ENCODE measurements at places on chromosomes 12 and 14.

DNA sequence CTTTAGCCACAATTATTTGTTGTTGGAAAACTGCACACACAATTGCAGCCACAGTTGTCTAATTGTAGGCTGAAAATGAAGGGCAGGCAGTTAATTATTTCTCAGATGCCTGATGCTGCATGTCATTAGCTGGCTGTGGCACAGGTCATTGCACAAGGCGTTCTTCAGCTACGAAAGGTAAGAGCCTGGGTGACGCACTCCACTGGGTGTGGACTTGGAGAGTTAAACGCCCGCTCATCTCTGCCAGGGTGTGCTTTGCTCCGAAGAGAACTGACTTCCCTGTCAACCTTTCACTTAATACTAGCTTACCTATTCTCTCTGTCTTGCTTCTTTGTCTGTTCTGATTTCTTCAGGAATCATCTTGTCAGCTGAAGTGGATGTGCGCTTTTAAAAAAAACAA is 91.4 kb upstream of the CPM start:
- DNase-seq = no peak

- no peak for DNase-seq
Observed at GRCh38 chr12:99824900-99825542, 159.7 kb downstream of the ANKS1B start.

DNA sequence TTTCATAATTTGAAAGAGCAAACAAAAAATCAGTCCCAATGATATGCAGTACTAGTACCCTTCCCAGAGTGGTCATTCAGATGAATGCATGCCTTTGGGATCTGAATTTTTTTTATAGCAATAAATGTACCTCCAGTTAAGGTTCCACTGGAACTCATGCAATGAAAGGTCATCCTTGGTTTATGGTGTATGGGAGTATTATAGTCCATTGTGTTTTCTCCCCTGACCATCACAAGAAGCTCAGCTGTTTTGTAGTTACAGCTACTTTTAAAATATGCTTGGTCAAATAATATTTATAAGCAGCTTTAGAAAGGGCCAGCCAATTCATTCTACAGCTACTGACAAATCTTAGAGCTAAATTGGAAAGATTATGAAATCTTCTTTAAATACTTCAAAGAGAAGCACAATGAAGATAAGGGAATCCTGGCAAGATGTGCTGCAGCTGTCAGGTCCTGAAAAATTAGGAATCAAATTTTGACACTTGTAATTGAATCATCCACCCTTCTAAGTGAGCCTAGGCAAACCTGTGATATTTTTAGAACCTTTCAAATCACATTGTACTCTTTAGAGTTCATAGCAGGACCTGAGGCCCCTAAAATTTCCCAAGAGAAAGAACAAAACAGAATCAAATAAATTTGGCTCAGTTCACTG is 46.5 kb downstream of the IFT81 start:
- no peak for DNase-seq

DNA sequence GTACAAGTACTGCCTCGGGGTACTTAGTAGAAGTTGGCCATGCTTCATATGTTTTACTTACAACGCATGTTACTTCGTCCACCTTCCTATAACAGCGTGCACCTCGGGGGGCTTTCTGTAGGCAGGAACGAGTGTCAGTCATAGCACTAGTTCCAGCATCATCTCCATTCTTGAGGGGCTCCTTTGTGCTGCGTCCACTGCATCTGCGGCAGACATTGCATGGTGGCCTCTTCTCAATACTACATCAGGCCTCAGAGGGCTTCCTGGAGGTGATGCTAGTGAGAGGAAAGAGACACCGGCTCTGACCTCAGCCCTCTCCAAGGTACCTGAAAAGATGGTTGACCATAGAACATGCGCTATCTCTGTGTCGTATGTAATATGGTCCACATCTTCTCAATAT is 121.2 kb upstream of the RTL1 start:
- no peak for DNase-seq

DNA sequence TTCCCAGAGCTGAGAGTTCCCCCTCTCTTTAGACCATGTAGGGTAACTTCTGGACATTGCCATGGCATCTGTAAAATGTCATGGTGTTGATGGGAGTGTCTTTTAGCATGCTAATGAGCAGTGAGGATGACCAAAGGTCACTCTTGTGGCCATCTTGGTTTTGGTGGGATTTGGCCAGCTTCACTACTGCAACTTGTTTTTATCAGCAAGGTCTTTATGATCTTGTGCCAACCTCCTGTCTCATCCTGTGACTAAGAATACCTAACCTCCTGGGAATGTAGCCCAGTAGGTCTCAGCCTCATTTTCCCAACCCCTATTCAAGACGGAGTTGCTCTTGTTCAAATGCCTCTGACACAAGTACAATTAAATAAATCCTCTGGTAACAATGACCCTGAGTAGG is 244.4 kb downstream of the NEDD1 start:
- no peak for DNase-seq

- no peak for DNase-seq
Observed at GRCh38 chr12:80598004-80598606, 109.3 kb upstream of the MYF6 start.

DNA sequence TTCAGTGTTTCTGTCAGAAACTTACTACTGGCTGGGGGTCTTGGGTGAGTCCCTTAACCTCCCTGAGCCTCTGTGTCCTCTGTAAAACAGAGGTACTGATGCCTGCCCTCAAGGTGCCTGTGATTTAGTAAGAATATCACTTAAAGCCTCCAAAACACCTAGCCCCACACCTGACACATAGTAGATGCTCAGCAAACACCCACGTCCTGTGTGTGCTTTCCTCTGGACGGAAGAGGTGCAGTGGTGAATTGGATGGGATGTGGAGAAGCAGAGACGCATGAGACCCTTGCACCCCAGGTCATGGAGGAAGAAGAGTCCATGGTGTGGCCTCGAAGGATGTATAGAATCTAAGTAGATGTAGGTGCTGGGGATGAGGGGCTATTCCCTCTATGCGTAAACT is 110.6 kb downstream of the LGMN start:
- DNase-seq = no peak

GRCh38 chr12:66354291-66354690 is 52.0 kb downstream of the HELB start:
- no peak for DNase-seq

DNA sequence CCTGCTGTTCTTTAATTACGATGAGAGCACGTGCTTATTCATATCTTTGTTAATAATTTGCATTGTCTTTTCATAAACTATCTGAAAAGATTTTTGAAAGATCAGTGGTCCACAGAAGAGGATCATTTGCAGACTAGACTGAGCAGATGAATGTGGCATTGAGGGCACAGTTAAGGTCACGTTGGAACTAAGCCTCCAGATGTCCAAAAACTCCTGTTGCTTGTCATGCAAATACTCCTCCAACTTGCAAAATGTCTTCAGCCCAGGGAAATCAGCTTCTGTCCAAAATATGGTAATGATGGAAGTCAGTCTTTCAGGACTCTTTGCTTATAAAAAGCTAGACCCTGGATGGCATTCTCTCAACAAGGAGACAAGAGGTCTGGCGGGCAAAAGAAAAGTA is 201.6 kb upstream of the TMEM260 start:
- DNase-seq = no peak

DNA sequence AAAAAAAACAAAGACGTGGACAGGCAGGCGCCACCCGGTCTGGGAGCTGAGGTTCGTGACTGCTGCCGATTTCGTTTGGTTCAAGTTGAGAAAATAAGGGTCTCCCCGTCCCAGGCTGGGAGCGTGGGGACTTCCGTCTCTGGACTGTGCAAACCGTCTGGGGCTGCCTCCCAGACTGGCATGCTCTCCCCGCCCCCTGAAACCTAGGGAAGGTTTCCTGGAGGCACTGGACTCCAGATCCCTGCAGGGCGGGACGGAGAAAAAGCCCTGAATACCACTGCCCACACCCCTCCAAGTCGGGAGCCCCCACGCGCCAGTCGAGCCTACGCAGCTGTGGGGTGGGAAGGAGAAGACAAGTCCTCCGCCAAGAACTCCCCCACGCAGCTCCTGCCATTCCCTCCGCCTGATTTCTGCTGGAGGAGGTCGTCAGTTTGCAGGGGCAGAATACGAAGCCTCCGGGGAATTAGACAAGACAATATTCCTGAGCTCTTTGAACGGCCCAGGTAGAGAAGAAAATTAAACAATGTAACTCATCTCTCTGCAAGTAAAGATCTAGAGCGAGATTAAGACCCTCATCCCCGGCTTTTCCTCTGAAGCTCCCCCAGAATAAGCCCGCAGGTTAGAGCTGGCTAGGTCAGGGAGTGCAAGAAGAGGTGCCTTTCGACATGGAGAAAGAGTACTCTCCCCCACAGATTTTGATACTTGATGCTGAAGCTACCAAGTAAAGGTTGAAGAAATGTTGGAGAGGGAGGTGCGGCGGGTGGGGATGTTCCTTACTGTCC is 10.4 kb upstream of the HOXC13 start:
- DNase-seq = no peak

GRCh38 chr14:42222924-42223471 is 616.3 kb downstream of the LRFN5 start:
- peak; percentile 90 for DNase-seq

DNA sequence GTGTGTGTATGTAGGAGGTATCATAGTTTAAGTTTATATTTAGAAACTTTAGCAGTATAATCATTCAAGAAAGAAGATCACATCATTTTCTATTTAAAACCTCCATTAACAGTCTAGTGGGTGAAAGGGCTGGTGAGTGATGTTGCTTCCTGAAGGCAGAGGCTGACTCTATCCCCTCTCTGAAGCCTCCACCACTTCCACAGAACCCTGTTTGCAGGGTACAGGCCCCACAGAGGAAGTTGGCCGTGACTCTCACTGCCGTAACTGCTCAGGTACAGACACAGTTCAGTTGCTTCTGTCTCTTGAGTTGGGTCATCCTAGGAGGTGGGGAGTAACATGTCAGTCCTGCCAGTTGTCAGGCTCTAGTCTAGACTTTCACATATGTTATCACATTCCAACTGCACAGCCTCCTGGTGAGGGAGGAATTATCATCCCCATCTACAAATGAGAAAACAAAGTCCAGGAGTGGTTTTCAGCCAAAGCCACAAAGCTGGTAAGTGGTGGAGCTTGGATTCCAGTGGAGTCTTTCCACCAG is 31.5 kb downstream of the CFL2 start:
- DNase-seq = no peak

GRCh38 chr12:19572920-19573558 is 133.7 kb downstream of the AEBP2 start:
- no peak for DNase-seq

DNA sequence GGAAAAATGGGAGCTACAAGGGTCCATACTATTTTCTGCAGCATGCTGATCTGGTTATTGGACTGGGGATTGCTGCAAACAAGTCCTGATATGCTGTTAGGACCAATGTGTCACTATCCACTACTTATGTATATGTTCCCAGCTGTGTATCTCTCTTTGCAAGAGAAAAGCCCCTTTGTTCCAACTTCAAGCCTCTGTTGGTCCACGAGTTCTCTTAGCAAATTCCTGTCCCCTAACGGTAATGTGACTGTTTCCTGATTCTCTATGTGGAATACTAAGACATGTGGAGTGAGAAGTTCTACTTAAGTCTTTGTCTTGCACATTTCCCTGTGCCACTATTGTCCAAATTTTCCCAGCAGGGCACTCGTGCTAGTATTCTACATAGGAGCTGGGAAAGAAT is 557.7 kb downstream of the FSCB start:
- DNase-seq = no peak

DNA sequence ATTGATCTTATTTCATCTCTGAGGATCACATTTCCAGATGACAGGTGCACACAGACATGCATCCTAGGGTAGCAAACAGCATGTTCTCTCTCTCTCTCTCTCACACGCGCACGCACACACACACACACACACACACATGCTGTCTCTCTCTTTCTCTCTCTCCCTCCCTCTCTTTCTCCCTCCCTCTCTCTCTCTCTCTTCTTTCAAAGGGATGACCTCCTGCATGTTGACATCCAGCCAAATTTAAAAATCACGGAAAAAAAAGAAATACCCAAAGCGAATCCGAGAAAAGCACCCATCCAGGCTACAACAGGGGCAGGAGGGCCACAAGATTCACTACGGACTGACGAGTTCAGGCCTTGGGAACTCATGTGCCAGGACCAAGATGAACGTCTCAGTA is 2.3 kb downstream of the KSR2 start:
- no peak for DNase-seq

DNA sequence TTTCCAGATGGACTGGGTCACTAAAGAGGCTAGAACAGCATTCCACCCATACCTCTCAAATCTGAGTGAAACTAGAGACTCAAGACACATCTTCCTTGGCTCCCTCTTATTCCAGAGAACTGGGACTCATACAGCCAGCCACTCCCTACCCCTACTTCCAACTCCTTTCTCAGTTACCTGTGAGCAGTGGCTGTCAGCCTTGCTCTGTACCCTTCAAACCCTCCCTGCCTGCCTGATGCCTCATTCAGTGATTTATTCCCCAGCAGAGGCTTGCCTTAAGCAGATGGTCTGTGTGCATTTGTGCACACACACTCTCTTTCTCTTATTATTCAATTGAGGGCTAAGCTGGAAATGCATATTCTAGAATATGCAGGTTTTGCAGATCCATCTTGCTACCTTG is 14.6 kb downstream of the GPR84 start:
- DNase-seq = no peak

GRCh38 chr14:54050759-54051158 is 94.1 kb upstream of the BMP4 start:
- no peak for DNase-seq

- DNase-seq = no peak
Observed at GRCh38 chr12:3178671-3179313, 101.6 kb downstream of the TSPAN9 start.
